ENCODE measurements at places on chromosomes 7 and 10. TPM values are rescaled to one million over a fixed set of nuclear protein-coding genes. Genes with fewer than 3 reads are reported as not detected.

GRCh38 chr7:143953421-143953820, 1.2 kb upstream of the OR2F1 start:
- H3K27ac ChIP-seq = no peak overlapping the region
- H3K36me3 ChIP-seq = no peaks in the 10 kb centered on the region
- H3K4me1 ChIP-seq = peaks cover 6% of the 10 kb centered on the region

DNA sequence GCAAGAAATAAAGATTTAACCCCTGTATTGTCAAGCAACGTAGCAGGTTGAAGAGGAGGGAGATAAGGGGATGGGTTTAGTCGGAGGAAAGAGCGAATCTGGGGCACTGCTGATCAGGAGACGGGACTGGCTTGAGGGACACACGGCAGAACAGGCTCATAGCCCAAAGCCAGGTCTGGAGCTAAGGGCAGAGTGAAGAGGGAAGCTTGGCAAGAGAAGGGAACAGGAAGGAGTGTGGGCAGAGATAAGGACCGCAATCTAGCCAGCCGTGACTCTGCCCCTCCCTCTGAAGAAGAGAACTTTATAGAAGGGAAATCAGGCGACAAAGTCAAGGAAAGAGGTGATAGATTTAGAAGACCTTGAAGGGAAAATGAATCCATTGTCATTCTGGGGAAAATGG, 67.6 kb downstream of the CAV1 start:
- no peaks in the 10 kb centered on the region for H3K36me3 ChIP-seq
- no peak overlapping the region for H3K27ac ChIP-seq
- no peak overlapping the region for H3K4me3 ChIP-seq

DNA sequence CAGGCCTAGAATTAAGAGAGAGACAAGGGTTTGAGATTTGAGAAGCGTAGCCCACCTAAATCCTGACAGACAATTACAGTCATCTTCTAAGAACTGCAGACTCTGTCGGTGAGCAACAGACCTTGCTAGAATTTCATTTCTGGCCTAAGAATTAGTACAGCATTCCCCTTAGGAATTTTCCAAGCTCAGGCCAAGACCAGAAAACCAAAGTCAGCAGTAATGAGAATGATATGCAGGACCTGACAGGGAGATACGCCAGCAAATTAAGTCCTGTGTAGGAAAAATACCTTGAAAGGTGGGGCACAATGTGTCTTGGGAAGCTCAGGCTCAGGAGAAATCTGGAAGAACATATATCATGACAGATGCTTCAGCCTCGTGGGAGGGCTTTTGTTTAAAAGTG, 52.7 kb upstream of the HERPUD2 start:
- DNase-seq = no peak
- H3K36me3 ChIP-seq = no peaks in the 10 kb centered on the region
- no peaks in the 10 kb centered on the region for H3K4me1 ChIP-seq
- H3K4me3 ChIP-seq = no peak overlapping the region
- H3K27me3 ChIP-seq = no peaks in the 10 kb centered on the region

GRCh38 chr7:94056796-94057207, 52.6 kb upstream of the BET1 start:
- peaks cover 8% of the 10 kb centered on the region for H3K27me3 ChIP-seq
- H3K4me1 ChIP-seq = no peaks in the 10 kb centered on the region
- no peaks in the 10 kb centered on the region for H3K36me3 ChIP-seq
- no peak overlapping the region for H3K27ac ChIP-seq
- DNase-seq = no peak
- no peak overlapping the region for H3K4me3 ChIP-seq

DNA sequence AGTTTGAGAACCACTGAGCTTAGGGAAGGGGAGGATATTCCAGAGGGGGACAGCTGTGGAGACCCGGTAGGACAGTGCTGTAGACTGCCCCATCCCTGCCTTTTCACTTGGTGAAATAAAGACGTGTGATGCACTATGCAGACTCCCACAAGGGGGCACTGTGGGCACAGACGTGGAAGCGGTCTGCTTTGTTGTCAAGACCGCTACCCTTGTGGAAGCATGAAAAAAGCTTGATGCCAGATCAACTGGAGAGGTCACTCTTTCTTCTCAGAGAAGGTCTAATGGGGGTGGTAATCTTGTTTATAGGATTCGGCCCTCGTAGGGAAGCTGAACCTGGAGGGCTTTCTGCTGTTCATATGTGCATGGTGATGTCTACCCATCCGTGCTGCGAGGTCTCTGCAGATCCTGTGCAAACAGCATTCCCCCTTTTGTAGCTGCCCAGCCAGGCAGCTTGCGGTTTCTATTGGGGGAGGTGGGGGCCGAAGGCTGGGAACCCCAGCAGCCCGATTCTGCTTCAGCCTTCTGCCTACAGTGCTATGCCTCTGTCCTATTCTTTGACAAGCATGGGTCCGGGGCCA, 13.7 kb downstream of the RPS24 start:
- H3K4me1 ChIP-seq = peaks cover 28% of the 10 kb centered on the region
- H3K36me3 ChIP-seq = no peaks in the 10 kb centered on the region
- no peak overlapping the region for H3K27ac ChIP-seq
- no peaks in the 10 kb centered on the region for H3K27me3 ChIP-seq
- H3K4me3 ChIP-seq = no peak overlapping the region

DNA sequence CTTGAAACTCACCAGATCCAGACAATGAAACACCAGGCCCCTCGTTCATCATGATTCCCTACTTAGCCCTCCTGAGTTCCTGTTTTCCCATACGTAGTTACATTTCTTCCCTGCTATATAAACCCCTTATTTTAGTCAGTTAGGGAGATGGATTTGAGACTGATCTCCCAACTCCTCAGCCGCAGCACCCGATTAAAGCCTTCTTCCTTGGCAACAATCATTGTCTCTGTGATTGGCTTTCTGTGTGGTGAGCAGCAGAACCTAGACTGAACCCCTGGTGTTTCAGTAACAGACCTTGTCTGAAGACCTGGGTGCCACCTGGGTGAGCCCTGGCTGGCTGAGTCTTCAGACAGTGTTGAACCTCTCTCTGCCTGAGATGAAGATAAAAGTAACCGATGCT, 118.0 kb downstream of the OAT start:
- peaks cover 1% of the 10 kb centered on the region for H3K27me3 ChIP-seq
- H3K36me3 ChIP-seq = no peaks in the 10 kb centered on the region
- H3K27ac ChIP-seq = no peak overlapping the region
- no peak overlapping the region for H3K4me3 ChIP-seq
- H3K4me1 ChIP-seq = no peaks in the 10 kb centered on the region

DNA sequence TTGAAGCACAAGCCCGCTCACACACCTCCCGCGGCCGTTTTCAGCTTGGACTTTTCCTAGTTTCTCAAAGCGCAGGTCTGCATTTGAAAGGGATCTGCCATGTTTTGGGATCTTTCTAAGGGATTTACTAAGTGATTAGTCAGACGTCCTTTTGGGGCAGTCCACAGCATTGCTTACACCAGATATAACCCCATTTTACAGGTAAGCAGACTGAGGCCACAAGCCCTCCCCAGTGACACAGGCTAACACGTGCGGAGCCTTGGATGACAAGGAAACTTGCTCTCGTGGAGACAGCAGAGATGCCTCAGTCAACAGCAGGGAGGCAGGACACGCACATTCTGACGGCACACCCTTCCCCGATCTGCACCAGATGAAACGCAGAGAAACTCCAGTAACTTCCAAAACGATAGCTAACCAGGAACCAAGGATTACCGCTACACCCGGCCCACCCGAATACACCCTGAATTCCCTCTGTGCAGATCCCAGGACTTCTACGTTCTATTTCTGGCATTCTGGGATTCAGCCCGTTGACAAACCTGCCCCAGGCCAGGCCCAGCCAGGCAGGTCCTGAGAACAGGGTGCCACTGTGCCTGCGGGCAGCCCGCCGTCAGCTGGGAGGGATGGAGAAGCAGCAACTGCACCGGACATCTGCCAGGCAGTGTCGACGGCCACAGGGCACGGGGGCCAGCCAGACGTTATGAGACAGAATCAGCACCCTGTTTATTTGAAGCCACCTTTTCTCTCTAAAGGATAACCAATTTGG, 27.9 kb downstream of the FOXL3 start:
- no peak overlapping the region for H3K4me3 ChIP-seq
- H3K27me3 ChIP-seq = peaks cover 54% of the 10 kb centered on the region
- H3K27ac ChIP-seq = no peak overlapping the region
- no peak for DNase-seq

- no peak overlapping the region for H3K4me3 ChIP-seq
- H3K36me3 ChIP-seq = peaks cover 5% of the 10 kb centered on the region
- no peak for DNase-seq
- H3K27ac ChIP-seq = peak overlapping the region; percentile 36
- H3K27me3 ChIP-seq = no peaks in the 10 kb centered on the region
Observed at GRCh38 chr7:100432621-100433275, 3.1 kb downstream of the MEPCE start.

CALCR gene
- total RNA-seq = not detected

RGS10 gene
- 1.1 TPM for total RNA-seq

METTL27 gene
- total RNA-seq = 2.0 TPM

All from HepG2 (cell line).